ENCODE measurements at places on chromosomes 5 and 9.
A peak's percentile ranks its signal among the peaks of the same experiment; 100 is the strongest.

- DNase-seq, result no peak
These were observed 83.7 kb downstream of the HINT1 start for GRCh38 chr5:131081374-131081773.

GRCh38 chr5:159906943-159907342, 9.3 kb upstream of the ADRA1B start:
- no peak for DNase-seq

DNA sequence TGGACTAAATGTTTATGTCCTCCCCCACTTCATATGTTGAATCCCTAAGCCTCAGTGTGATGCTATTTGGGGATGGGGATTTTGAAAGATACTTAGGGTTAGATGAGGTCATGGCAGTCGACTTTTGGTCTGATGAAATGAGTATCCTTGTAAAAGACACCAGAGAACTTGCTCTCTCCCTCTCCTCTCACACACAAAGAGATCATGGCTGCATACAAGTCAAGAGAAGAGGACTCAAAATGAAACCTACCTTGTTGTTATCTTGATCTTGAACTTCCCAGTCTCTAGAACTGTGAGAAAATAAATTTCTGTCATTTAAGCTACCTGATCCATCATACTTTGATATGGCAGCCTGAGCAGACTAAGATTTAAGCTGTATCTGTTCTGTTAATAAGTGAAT, 144.0 kb upstream of the HAPLN1 start:
- no peak for DNase-seq

DNA sequence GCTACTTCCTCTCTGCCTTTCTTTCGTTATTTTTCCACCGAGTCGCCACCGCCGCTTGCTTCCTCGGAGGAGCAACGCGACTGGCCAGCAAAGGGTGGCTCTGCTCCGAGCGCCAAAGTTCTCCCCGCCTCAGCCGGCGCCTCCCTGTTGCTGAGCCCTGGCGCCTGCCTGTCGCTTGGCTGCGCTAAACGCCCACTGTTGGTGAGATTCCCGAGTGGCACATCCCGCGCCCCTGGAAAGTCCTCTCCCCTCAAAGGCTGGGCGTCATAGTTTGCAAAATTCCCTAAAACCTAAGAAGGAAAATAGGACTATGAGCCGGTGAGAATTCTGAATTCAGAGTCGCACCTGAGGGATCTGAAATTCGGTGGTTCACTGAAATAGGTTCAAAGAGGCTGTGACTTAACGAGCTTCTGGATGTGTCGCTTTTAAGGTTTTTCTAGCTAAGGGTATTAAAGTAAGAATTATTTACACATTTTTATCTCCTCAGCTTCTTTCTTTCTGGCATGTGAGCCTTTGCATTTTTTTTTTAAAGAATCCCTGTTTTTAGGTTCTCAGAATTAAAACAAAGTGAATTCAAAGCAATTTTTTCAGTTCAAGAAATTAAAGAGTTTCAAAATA, at the start of gene GRIN3A:
TSS of gene GRIN3A (minus strand) at position 82 of the 618 bp plus-strand sequence. CDS start 668 bp downstream, outside the sequence.
- DNase-seq, result peak; percentile 11

- DNase-seq, result no peak
These were observed 189.6 kb downstream of the PIK3R1 start for GRCh38 chr5:68405026-68405684.

DNA sequence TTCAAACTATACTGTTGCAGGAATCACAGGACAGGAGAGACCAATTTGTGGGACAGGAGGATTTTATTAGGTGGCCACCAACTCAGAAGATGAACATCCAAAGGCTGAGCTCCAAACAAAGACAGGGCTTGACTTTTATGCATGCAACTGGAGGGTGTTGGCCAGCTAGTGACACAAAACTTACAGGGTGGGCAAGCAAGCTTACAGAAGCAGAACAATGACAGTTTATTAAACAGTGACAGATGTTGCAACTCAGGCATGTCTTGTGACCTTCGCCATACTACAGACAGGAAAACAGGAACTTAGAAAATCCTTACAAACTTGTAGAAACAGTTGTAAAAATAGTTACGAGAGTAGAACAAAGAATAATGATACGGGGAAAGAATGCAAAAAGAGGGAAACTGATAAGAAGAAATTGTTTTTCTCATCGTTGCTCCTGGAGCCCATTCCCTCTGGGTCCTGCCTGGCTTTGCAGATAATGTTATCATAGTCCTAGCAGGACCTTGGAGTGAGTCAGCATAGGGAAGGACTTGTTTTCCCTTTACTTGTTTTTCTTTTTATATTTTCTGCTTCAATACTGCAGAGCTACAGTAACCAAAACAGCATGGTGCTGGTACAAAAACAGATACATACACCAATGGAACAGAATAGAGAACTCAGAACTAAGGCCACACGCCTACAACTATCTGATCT, 2083.0 kb upstream of the ACO1 start:
- no peak for DNase-seq

DNA sequence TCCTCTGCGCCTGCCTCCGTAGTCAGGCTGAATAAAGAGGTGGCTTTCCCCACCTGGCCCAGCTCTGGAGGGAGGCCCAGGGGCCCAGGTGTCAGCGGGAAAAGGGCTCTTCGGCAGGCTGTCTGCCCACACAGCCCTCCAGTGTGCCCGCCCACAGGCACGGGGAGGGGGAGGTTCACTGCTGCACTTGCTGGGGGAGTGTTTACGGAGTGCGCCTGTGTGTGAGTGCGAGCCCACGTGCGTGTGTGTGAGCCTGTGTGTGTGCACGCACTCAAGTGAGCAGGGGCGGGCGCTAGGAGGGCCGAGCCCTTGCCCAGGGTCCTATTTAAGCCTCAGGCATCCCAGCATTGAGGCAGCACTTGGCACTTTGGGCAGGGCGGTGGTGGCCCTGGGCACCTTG, 10.9 kb downstream of the DNLZ start:
- DNase-seq, result no peak
